ENCODE measurements at places on chromosomes 2 and 18.
A peak's percentile ranks its signal among the peaks of the same experiment; 100 is the strongest.

DNA sequence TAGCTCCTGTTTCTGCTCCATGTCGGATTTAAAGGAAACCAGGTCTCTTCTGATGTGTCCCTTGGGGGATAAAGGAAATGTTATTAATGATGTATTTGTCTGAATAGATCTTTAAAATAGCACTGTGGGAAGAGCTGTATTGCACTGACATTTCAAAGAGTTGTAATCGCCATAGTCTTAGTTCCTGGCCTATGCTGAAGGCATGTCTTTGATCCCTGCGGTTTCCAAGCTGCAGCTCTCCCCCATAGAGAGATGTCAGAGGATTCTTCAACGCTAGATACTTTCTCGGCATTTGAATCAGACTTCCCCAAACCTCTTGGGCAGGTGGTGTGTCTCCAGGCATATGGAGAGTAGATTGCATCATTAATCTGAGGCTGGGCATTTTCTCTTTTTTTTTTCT is 40.4 kb downstream of the NAT8 start:
- H3K27ac ChIP-seq = no peak overlapping the region
- H3K36me3 ChIP-seq = no peaks in the 10 kb centered on the region
- no peaks in the 10 kb centered on the region for H3K27me3 ChIP-seq
- DNase-seq = no peak
- H3K4me3 ChIP-seq = no peak overlapping the region
- no peaks in the 10 kb centered on the region for H3K4me1 ChIP-seq

DNA sequence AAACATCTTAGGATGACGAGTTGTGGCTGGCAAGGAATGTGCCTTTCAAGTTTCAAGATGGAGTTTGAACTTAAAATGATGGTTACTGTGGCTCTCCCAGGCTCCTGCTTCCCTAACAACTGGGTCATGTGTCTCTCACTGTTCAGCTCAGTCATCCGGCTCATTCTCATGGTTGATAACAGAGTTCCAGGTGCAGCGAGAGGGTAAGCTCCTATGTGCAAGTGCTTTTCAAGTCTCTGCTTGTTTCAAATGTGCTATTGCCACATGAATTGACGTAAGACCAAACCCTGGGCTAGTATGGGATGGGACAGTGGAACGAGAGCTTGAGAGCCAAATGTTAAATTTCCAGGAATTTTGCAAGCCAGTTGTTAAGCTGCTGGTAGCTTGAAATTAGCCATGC is 19.5 kb upstream of the PUM2 start:
- no peak overlapping the region for H3K4me3 ChIP-seq
- H3K27me3 ChIP-seq = no peaks in the 10 kb centered on the region
- H3K27ac ChIP-seq = peak overlapping the region; percentile 48
- DNase-seq = peak; percentile 83
- no peaks in the 10 kb centered on the region for H3K36me3 ChIP-seq

DNA sequence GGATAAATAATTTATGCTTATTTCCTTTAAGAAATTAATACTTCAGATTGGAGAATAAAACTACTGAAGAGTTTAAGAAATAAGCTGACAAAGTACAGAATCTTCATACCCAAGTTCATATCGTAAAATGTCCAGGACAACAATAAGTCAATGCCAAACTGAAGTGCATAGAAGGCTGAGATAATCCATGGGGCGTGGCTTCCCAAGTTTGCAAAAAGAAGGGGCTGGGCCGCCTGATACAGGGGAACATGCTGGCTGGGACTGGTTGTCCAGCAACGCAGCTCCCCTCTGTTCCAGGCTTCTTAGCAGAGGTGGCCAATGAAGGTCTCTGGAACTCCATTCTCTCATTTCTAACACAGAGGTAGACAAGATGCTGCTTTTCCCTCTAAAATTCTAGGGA is 189.5 kb upstream of the SPOPL start:
- no peaks in the 10 kb centered on the region for H3K27me3 ChIP-seq
- H3K4me3 ChIP-seq = no peak overlapping the region
- DNase-seq = no peak

DNA sequence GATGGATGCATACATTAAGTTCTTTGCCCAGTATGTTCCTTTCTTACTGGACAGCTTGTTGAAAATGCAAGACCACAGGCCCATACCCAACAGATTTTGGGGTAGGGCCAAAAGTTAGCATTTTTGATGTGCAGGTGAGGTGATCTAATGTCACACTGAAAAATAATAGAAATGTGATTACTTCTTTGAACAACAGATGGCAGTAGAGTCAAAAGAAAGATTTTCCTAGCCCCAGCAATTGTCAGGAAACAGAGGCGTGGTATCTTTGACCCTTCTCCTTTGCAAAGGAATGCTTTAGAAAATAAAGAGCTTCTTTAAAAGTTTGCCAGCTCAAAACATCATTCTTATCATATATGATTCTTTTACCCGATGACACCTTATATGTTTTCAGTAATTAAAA is 343.6 kb upstream of the SYT4 start:
- H3K4me3 ChIP-seq = no peak overlapping the region
- no peak for DNase-seq
- no peaks in the 10 kb centered on the region for H3K4me1 ChIP-seq
- no peaks in the 10 kb centered on the region for H3K27me3 ChIP-seq
- no peaks in the 10 kb centered on the region for H3K36me3 ChIP-seq

GRCh38 chr18:74397572-74397971 is 59.5 kb downstream of the DIPK1C start:
- no peaks in the 10 kb centered on the region for H3K36me3 ChIP-seq
- DNase-seq = no peak
- H3K4me3 ChIP-seq = no peak overlapping the region
- no peak overlapping the region for H3K27ac ChIP-seq
- H3K27me3 ChIP-seq = peaks cover 7% of the 10 kb centered on the region
- H3K4me1 ChIP-seq = no peaks in the 10 kb centered on the region

GRCh38 chr2:29174937-29175336 is 59.7 kb downstream of the CLIP4 start:
- no peak overlapping the region for H3K4me3 ChIP-seq
- H3K36me3 ChIP-seq = peaks cover 46% of the 10 kb centered on the region

DNA sequence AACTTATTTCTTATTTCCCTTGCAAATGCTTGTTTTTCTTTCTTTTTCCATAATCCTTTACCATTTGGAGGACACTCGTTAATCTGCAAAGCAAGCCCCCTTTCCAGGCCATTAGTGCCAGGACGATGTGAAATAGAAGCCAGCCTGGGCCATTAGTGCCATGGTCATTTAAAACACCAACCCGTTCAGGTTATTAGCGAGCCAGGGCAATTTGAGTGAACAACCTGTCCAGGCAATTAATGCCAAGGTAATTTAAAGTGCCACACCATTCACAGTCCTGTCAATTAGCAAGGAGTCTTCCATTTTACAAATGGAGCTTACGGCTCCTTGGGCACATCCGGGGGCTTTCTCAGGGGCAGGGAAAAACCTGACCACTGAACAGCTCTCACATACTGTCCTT is 370.6 kb downstream of the HRH4 start:
- peaks cover 8% of the 10 kb centered on the region for H3K27me3 ChIP-seq
- H3K4me1 ChIP-seq = no peaks in the 10 kb centered on the region
- H3K4me3 ChIP-seq = no peak overlapping the region
- DNase-seq = no peak

GRCh38 chr2:28271919-28272250 is 120.8 kb upstream of the FOSL2 start:
- no peaks in the 10 kb centered on the region for H3K27me3 ChIP-seq
- peaks cover 60% of the 10 kb centered on the region for H3K4me1 ChIP-seq
- H3K36me3 ChIP-seq = no peaks in the 10 kb centered on the region

DNA sequence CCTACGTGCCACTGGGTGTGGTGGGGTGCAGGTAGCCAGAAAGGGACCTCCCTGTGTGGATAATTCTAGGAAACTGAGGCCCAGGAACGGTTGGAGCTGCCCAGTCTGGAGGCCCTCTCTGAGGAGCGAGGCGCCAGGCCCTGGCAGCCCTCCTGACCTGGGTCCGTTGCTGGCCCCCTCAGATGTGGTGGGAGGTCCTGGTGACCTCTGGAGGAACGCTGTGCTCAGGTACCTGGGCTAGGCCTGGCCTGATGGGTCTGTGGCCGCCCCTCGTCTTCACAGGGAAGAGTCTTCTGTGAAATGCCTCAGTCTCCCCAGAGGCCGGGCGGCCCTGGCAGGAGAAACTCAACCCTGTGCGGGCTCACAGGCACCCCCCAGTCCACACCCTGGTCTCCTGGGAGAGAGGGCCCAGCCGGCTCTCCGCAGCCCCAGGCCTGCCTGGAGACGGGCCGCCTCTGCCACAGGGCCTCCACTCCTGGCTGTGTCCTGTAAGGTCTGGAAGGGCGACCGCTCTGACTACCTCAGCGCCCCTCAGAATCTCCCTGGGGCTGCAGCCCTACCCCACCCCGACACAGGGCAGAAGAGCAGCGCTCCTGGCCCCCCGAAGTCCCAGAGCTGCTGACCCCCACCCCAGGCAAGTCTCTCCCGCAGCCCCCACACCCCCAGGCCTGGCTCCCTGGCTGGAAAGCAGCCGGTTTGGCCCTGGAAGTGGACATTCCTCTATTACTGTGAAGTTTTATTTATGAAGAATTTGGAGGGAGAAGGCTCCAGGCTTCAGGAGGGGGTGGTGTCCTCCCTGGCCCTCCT is 3.7 kb downstream of the B3GNT7 start:
- no peaks in the 10 kb centered on the region for H3K36me3 ChIP-seq
- H3K4me3 ChIP-seq = no peak overlapping the region
- H3K4me1 ChIP-seq = no peaks in the 10 kb centered on the region
- H3K27me3 ChIP-seq = peaks cover 12% of the 10 kb centered on the region
- H3K27ac ChIP-seq = no peak overlapping the region
- no peak for DNase-seq

DNA sequence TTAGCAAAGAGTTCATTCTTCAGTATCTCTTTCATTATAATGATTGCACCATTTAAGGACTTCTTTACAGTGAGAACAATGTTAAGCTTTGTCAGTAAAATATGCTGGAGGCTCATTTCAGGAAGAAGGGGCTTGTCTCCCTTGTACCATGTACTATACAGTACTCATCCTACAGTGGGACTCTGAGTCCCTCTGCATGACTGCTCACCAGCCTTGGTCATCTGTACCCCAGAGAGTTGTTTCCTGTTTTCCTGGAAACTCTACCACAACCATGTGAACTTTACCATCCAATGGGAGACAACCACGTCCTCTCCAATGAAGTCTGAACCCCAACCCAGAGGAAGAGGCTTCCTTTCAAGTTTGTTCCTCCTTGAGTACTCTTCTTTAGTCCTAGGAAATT is 1171.1 kb upstream of the CRIM1 start:
- no peak overlapping the region for H3K27ac ChIP-seq
- H3K4me3 ChIP-seq = no peak overlapping the region
- H3K36me3 ChIP-seq = no peaks in the 10 kb centered on the region
- DNase-seq = no peak

DNA sequence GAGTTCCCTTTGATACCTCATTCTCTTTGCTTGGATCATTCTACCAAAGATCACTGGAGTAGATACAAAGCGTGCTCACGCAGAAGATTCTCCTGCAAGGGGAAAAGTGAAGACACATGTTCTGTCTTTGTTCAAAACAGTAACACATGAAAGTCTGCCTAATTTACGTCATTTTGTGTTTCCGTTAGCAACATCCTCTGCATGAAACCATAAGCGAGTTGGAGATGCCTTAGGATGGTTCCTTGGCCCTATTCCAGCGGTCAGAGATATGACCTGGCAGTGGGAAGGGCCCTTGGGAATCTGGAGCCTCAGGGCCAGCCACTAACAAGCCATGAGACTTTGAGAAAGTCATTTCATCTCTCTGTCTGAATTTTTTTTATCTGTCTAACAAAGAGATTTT is 180.9 kb upstream of the TWIST2 start:
- H3K27ac ChIP-seq = no peak overlapping the region
- no peak overlapping the region for H3K4me3 ChIP-seq
- H3K4me1 ChIP-seq = no peaks in the 10 kb centered on the region
- H3K36me3 ChIP-seq = no peaks in the 10 kb centered on the region
- H3K27me3 ChIP-seq = no peaks in the 10 kb centered on the region

DNA sequence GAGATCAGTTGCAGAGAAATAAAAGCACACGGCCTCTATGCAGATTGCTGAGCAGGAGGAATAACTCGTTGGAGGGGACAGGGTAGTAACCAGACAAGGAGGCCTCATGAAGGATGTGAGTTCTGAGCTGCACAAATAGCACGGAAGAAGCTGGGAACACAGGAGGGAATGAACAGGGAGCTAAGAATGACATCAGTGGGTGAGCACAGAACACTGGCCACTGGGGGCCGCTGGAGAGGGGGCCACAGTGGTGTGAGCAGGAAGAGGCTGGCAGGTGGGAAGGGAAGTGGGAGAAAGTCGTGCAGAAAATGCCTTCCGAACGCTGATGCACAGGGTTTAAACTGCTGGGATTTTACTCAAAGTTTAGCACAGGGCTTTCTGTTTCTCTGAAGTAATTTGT is 61.0 kb downstream of the ZAP70 start:
- no peak overlapping the region for H3K27ac ChIP-seq
- peak; percentile 19 for DNase-seq
- H3K4me3 ChIP-seq = no peak overlapping the region
- H3K27me3 ChIP-seq = no peaks in the 10 kb centered on the region
- H3K36me3 ChIP-seq = peaks cover 21% of the 10 kb centered on the region

DNA sequence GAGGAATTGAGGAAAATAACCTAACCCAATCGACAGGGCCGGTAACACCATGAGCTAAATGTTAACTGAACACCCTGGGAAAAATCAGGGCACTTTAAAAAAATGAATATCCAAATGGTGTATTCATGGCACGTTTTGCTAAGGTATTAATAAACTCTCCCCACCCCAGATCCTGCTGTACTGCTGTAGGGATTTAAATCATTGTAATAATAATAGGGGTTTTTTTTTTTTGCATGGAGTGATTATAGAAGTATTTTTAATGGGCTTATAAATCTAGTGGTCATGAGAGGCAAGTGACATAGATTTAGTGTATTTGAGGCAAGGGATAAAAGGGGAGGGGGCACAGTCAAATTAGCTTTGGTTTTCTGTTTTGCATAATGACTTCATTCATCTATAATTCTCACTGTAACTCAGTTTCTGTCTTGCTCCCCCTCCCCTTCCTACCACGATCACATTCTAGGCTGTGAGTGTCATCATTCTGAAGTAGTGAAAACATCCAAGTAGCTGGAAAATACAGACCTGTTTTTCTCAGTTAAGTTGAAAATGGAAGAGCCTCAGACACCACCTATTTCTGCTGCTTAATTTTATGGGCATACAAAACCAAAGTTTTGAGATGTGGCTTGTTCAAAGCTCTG is 18.2 kb upstream of the MGAT5 start:
- DNase-seq = no peak
- no peaks in the 10 kb centered on the region for H3K36me3 ChIP-seq
- H3K4me1 ChIP-seq = peaks cover 17% of the 10 kb centered on the region
- H3K27ac ChIP-seq = no peak overlapping the region

- H3K27ac ChIP-seq = no peak overlapping the region
- H3K36me3 ChIP-seq = no peaks in the 10 kb centered on the region
- no peaks in the 10 kb centered on the region for H3K4me1 ChIP-seq
- no peak for DNase-seq
These were observed 301.6 kb downstream of the STK39 start for GRCh38 chr2:167945660-167946368.

DNA sequence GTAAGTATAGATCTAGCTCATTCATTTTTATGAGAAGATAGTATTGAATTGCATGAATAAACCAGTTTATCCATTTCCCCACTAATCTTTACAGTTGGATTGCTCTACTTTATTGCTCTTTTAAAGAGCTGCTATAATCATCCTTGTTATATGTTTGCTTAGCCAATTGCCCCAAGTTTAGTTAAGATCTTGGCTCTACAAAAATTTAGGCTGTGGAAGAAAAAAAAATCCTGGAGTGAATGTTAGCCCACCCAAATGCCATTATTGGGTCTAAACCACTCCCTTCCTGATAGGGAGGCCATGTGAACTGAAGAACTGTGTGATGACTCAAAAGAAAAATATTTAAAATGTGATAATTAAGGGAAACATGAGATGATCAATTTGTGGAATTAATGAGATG is 2.9 kb downstream of the ALS2 start:
- no peaks in the 10 kb centered on the region for H3K27me3 ChIP-seq
- no peak for DNase-seq
- H3K4me1 ChIP-seq = peaks cover 37% of the 10 kb centered on the region
- 0 out of 2 replicates have a peak, but pooled peaks cover 2% of the 10 kb centered on the region for H3K36me3 ChIP-seq
- no peak overlapping the region for H3K27ac ChIP-seq
- H3K4me3 ChIP-seq = no peak overlapping the region
